ENCODE measurements at places on chromosomes 5 and 9. TPM values are rescaled to one million over a fixed set of nuclear protein-coding genes. Genes with fewer than 3 reads are reported as not detected.
A peak's percentile ranks its signal among the peaks of the same experiment; 100 is the strongest.

- no peak for DNase-seq
These were observed 88.8 kb downstream of the EGFLAM start for GRCh38 chr5:38347040-38347763.

DNA sequence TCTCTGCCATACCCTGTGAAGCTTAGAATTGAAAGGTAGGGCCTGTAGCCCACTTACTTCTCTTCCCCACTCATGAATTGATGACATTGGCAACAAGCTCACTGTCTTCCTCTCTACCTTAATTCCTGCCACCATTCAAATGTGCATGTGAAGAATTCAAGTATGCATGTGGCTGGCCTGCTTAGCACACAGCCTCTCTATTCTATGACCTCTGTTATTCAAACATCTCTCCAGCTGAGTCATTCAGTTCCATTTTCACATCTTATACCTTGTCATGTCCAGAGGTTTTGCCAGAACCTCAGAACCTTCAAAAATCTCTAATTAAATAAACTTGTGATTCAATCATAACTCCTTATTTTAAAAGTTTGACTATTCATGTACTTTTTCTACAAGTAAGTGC lies 114.7 kb upstream of the MAN2A1 start:
- DNase-seq = no peak

GRCh38 chr5:132017738-132018625 lies 6.5 kb upstream of the ACSL6 start:
- no peak for DNase-seq

- DNase-seq = peak; percentile 18
These were observed 120.7 kb downstream of the PBX3 start for GRCh38 chr9:125867751-125868415.

- DNase-seq = no peak
These were observed 15.9 kb upstream of the OMD start for GRCh38 chr9:92439921-92440750.

DNA sequence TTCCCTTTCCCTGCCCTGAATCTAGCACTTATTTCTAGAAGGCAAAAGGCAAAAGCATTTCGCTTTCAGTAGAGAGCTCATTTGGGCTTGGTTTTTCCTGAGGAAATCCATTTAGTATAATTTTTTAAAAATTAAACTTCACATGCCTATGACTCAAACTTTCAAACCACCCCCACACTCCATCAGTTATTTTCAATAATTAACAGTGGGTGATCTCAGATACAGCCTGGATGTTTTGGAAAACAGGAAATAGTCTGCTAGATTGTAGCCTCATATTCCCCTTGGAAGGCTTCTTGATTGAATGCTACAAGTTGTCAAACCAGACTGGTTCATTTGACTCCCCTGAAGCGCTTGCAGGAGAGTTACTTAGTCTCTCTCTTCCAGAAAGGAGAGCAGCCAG lies 40.6 kb downstream of the SEMA5A start:
- DNase-seq = no peak

DNA sequence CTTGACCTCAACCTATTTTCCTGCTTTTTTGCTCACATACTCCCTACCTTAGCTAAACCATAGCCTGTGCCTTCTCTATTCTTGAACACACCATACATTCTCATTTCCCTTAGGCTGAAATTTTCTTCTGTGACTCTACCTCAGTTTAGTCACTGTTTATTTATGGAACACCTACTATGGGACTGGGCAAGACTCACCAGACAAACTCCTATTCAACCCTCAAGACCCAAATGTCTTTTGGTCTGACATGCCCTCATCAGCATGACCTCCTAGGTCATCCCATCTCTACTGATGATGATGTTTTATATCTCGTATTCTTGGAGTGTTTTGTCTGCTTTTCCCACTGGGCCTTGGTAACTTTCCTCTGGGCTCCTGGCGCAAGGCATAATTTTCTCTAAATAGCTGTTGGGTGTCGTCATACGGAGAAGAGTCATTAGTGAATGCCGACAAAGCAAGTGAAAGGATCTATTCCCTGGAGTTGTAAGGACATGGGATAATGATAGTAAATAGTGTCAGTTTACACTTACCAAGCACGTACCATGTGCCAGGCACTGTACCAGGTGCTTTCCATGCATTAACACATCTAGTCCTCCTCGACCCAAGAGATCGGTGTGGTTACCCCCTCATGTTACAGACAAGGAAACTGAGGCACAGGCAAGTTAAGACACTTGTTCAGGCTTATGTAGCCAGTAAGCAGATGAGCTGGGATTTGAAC lies 22.4 kb upstream of the PITX1 start:
- no peak for DNase-seq

GRCh38 chr9:108347463-108348188 lies 508.2 kb downstream of the ACTL7B start:
- DNase-seq = no peak

- no peak for DNase-seq
These were observed 27.6 kb downstream of the CMBL start for GRCh38 chr5:10279925-10280720.

DNA sequence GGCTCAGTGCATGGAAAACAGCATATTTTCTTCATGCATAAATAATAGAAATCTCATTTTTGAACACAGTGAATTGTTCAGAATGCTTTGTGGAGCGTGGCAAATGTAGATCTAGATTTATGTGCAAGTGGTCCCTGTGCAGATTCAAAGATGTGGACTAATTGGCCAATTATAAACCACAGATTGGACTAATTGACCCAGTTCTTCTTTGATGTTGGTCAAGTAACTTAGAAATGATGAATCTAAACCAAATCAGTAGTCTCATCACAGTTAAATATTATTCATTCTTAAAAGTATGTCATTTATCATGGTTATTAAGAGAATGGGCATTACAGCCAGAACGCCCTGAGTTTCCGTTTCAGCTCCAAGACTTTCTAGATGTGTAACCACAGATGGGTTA lies 11.7 kb upstream of the PDE4D start:
- DNase-seq = no peak

DNA sequence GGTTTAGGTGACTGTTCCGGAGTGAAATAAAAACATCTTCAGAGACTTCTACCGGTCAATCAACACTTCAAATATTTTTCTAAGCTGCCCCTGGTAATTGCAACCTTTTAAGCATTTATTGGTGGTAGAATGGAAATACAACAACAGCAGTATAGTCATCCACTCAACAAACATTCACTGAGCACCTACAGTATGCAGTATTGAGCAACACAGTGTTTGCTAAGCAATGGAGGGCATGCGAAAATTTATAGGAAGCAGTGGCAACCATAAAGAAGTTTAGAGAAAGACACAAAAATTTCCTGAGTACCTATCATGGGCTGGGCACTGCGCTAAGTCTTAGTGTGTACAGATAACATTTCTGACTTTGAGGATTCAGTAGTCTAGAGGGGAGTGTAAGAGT lies 12.0 kb upstream of the SSBP2 start:
- no peak for DNase-seq

- DNase-seq = no peak
These were observed 349.7 kb upstream of the RFX3 start for GRCh38 chr9:3875361-3876132.

- no peak for DNase-seq
These were observed 21.0 kb downstream of the DMGDH start for GRCh38 chr5:79048437-79048836.

DNA sequence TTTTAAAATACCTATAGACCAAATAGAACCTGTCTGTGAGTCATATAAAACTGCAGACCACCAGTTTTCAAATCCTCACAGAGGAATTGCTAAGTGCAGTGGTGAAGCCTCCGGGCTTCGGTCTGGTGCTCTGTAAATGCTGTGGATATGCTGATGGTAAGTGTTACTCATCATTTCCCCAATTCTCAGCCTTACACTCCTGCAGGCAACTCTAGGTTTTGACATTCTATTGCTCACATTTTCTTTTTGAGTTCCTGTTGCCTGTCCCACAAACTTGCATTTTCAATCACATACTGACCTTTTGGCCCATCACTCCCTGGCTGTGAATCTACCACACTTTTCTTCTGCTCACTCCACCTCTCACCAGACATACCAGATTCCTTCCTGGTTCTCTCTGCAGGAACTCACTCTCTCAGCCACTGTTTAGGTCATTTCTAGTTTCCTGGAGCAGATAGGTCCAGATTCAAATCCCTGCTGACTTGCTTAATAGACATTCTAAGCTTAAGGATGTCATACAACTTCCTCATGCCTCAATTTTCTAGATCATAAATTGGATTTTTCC lies 192.9 kb downstream of the RAB3C start:
- DNase-seq = no peak

- no peak for DNase-seq
These were observed 441.5 kb downstream of the CDH18 start for GRCh38 chr5:19546521-19546920.

- DNase-seq = no peak
These were observed 2.3 kb downstream of the MEGF9 start for GRCh38 chr9:120711841-120712538.

GRCh38 chr5:146877178-146877681 lies 1.3 kb downstream of the PPP2R2B start:
- no peak for DNase-seq

- DNase-seq = no peak
These were observed 21.0 kb upstream of the RNF180 start for GRCh38 chr5:64144425-64145215.

DNA sequence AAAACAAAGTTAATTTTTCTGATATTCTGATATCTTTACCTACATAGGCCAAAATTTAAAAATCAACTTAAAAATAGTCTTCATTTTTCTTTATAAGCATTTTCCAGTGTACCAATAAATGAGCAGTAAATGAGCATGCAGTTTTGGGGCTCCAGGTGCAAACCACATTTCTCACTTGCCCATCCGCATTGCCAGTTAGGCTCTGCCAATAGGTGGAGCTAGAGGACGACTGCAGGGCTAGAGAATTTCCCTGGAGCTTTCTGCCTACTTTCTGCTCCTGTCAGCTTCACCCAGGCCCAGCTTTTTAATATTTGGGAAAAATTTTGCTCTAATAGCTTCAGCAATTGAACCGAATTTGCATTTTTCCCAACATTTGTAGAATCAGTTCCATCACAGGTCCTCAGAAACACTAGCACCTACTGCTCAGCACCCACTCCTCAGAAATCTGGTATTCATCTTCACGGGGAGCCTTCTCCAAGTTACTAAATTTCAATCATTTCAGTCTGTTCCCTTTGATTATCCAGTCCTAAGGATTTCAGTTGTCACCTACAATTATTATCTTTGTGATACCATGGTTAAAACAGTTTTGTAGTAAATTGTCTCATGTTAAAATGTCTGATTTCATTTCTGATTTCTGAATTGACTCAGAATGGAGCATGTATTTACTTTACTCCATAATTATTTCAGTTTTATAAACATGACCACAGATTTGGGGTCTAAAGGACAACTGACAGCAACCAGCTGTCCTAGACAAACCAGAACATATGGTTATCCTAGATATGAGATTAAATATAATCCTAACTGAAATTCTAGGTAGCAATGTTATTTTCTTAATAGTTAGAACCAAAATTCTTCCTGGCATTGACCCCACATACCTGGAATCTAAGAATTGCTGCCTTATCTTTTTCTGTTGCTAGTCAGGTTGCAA lies 104.6 kb upstream of the FAM174A start:
- DNase-seq = no peak

DNA sequence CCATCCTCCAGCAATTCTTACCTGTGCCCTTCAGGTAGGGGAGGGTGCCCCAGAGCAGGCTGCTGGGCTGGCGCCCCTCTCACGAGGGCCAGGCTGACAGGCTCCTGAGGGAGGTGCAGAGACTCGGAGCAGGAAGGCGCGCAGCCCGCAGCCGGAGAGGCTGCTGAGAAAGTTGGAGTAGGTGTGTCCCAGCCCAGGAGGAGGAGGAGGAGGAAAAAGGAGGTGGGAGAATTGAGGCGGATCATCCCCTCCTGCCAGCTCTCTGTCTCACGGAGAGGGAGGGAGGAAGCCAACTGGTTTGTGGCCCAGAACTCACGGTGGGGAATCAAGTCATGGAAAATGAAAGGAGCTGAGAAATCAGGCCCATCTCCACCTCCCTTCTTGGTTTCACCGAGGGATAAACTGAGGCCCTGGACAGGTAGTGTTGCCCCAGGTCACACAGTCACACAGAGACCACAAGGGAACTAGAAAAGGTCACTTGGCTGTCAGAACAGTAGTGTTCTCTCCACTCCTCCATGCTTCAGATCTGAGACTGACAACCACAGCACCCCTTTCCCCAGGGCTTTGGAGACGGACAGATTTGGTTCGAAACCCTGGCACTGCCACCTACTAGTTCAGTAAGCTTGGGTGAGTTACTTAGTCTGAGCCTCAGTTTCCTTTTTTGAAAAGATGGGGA lies at the start of gene FAT2:
Gene FAT2, minus strand, starts transcription at position 188 of the 676 bp plus-strand sequence. CDS start 22,400 bp downstream, outside the sequence.
- no peak for DNase-seq

DNA sequence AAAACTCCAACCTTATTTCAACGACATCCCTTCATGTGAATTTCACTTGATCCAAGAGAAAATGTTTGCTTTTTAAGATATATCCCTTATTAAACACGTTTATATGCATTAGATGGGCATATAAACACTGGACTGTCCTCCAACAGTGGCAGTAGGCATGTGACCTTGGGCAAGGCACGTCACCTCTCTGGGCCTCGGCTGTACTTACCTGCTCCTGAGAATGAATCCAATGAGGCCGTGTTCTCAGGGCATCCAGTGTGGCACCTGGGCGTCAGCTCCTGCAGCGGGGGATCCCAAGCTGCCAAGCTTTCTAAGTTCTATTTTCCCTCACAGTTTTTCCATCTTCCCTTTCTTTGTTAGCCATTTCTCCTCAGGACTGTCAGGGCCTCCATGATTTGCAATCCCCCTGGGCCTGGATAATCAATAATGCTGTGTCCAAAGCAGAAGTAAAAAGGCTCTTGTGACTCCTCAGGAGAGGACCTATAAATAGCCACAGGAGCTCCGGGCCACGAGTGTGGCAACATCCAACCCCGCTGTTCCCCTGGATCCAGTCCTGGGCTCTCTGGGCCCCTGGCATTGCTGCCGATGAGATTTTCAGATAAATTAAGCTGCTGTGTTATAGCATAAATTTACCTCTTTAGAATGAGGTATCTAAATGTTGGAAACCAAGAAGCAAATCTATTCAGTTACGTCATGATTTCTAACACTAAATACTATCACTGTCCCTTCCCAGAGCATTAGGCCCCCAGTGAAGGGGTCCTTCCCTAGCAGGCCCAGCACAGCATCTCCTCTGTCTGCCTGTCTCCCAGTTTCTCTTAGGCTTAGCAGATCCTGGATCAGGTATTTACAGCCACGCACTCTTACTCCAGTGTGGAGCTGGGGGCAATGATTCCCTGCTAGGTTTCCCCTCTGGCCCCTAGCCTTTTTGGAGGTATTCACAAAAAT lies 76.8 kb downstream of the PTPN3 start:
- DNase-seq = no peak

GRCh38 chr5:80192507-80193241 lies 63.2 kb downstream of the SERINC5 start:
- peak; percentile 67 for DNase-seq

GRCh38 chr9:129697656-129698253 lies 32.3 kb downstream of the PRRX2 start:
- DNase-seq = no peak

Gene PCDHA1
- not detected for total RNA-seq

Gene DMRT3
- not detected for total RNA-seq

Gene CSF2
- 110 TPM for total RNA-seq

Gene FNBP1
- 207 TPM for total RNA-seq

Gene FCN1
- total RNA-seq = not detected

Gene SH2D3C
- 68.3 TPM for total RNA-seq

Gene SAXO1
- total RNA-seq = 0.32 TPM

Gene RNF183
- not detected for total RNA-seq

Gene MYO10
- 0.13 TPM for total RNA-seq

Gene PRR7
- total RNA-seq = 6.4 TPM

Gene CERCAM
- total RNA-seq = 0.19 TPM

Gene ARHGEF28
- 0.03 TPM for total RNA-seq

Gene CARTPT
- total RNA-seq = not detected

Gene TSSK1B
- not detected for total RNA-seq

Gene ZFAND5
- 82.4 TPM for total RNA-seq

Gene FIBCD1
- not detected for total RNA-seq

Data from naive thymus-derived CD4-positive, alpha-beta T cell (primary cell).